LHCN-M2 (cell line): ENCODE measurements at places on chromosomes 7 and 10. TPM values are rescaled to one million over a fixed set of nuclear protein-coding genes. Genes with fewer than 3 reads are reported as not detected.
A peak's percentile ranks its signal among the peaks of the same experiment; 100 is the strongest.

DNA sequence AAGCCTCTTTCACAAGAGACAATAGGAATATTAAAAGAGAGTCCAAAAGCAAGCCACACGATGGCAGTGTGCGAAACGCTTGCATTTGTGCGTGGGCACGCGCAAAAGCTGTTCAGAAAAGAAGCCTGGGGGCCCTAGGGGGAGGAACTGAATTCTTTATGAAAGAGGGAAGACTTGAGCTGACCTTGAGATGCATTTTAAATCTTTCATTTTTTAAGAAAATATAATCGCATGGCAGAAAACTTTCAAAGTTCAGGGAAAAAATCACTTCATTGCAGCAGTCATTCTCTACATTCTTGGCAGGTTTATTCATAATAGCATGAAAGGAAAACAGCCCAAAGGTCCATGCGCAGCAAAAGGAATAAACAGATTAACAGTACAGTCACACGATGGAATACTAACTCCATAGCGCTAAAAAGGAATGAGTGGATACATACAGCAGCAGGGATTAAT is 206.5 kb upstream of the PRKCQ start:
- peak; percentile 57 for DNase-seq

- no peak for DNase-seq
Measured at GRCh38 chr7:50217821-50218281, 86.7 kb upstream of the IKZF1 start.

DNA sequence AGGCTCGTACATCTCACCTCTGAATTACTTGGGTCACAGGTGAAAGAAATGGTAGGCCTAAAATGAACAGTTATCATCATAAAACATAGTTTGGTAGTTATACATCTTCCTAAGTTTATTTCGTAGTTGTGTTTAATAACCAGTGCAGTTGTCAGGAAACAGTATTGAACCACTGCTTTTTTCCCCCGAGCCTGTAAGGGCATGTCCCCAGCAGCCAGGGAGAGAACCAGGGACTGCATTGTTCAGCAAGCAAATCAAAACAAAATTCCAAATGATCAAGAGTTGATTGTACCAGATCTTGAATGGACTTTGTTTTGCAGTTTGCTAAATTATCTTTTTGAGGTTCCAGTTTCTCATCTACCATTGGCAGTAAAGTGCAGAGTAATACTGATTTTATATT is 2.4 kb downstream of the EIF4H start:
- DNase-seq: no peak

Gene PALD1
- 0.38 and 0.40 TPM in 2 replicates for total RNA-seq

Gene TMEM229A
- total RNA-seq: not detected in 2 replicates
